ENCODE measurements at places on chromosomes 2 and 18.

DNA sequence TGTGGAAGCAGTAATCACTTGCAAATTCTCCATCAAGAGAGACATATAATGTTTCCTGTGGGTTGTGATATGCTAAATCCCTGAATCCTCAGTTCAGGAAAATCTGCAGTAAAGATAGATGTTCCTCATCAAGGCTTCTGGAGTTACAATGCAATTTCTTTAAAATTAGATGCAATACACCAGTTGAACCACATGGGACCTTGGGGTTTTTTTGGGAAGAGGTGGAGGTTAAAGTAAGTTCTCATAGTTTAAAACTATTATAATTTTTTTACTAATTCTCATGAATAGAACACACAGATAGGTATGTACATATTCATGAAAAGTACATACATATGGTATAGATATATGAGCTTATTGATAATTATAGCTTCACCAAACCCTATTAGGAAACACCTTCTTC lies 496.2 kb downstream of the SATB2 start:
- no peak for DNase-seq

- DNase-seq: no peak
Observed at GRCh38 chr18:7521226-7521856, 45.8 kb upstream of the PTPRM start.

DNA sequence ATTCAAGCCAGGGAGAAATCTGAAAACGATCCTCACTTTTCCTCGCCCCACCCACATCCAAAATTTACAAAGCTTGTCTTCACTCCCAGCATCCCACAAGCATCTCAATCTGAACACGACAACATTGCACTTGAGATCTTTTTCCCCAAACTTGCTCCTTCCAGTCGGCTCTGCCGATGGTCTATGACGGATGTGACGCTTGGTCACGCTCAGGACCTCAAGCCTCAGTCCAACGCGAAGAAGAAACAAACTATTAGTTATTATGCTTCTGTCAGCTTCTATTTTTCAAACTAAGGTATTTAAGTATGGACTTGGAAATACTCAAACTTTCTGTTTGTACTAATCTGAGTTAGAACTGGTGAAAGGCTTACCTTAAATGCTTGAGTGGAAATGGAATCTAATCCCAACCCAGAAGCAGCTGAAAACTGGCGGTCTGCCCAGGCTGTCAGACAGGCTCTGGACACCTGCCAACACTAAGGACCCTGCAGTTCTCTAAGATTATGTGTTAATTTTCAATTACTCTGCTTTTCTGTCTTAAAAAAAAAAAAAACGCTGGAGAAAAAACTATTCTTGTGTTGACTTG lies 132.1 kb upstream of the DNMT3A start:
- DNase-seq: no peak

DNA sequence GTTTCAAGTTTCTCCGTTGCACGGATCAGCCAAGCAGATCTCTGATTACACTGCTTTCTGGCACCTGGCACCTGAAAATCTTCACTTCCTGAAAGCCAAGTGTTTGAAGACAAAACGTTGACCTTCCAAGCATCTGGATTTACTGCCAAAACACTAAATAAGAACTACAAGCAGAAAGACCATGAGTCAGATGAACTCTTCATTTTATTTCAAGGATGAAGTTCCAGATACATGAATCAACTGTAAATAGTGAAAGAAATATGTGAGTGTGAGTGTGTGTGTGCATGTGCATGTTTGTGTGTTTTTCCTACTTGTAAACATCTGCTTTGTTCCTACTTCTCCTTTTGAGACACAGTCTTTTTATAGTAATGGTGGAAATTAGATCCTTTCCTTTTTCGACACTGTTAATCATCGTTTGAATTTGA lies 60.0 kb upstream of the DTNA start:
- no peak for DNase-seq

DNA sequence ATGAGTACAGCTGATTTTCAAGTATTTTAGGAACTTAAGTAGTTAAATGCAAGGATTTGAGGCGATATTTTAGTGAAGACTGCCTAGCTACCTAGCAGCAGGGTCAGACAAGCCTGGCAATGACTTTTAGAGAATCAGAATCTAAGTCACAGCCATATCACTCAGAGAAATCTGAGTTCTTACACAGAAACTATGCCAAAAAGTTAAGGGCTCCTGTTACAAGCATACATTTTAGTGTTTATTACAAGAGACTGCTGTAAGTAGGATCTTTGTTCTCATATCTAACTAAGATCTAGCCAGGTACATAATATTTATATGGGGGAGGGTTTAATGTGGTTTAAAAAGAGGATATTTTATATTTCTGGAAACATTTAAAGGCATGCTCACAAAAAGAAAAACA lies 37.5 kb downstream of the MAP4K3 start:
- DNase-seq: no peak

DNA sequence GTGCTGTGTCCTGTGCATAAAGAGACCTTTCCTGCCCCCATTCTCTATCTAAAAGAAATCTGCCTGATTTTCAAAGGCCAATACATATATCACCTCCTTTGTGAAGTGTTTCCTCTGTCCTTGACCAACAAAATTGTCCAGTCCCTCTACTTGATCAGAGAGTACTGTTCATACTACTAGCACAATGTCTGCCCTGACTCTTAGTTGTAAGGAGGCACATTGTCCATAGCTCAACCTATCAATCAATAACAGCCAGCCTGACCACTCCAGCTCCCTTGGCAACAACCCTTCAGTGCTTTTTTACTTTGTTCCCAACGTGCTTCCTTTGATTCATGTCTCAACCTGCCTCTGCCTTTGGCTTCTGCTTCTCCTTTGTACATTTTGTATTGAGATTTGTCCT lies 398.9 kb downstream of the TRIB2 start:
- no peak for DNase-seq

DNA sequence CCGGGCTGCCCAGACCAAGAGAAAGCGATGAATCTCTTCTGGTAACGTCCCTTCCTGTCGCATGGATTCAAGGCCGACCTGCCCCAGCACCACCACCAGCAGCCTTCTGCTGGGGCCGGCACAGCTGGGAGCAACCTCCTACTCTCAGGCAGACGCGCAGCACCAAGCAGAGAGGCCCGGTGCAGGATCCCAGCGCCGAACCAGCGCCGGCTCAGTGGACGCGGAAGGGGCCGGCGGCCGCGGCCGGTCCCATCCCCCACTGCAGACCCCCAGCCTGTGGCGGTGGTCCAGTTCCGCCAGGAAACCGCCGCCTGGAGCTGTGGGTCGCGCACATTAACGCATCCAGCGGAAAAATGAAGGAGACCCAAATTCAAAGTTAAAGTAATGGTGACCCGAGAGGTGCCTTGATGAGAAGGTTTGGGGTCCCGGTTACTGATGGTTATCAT lies 525 bp upstream of the MAL start:
- no peak for DNase-seq

GRCh38 chr2:69584127-69584889 lies 59.2 kb downstream of the AAK1 start:
- DNase-seq: no peak

DNA sequence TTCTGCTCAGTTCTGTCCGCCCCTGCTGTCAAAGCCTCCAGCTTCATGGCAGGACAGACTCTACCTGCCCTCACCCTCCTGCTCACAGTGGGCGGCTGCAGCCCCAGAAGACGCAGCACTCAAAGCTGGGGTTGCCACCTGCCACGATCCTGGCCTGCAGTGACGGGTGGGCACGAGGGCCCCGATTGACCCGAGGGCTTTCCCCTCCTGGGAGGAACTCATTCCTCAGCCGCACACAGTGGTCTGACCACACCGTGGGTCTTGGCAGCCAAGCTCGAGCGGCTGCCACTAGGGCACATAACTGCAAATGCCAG lies 47.1 kb downstream of the HS6ST1 start:
- DNase-seq: no peak

DNA sequence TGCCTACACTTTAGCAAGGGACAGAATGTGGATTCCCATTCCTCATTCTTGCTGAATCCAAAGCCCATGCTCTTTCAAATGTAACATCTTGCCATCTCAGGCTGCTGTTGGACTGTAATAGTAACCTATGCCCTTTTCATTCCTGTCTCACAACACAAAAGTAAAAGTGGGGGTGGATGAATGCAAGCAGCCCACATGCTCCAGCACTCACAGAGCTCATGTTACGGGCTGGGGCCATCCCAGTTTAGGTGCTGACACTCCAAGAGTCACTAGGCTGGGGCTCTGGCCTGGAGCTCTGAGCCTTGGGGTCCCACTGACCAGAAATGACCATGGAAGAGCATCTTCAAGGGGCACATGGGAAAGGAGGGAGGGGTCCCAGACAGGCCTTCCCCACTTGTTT lies 47.6 kb downstream of the CCBE1 start:
- no peak for DNase-seq

DNA sequence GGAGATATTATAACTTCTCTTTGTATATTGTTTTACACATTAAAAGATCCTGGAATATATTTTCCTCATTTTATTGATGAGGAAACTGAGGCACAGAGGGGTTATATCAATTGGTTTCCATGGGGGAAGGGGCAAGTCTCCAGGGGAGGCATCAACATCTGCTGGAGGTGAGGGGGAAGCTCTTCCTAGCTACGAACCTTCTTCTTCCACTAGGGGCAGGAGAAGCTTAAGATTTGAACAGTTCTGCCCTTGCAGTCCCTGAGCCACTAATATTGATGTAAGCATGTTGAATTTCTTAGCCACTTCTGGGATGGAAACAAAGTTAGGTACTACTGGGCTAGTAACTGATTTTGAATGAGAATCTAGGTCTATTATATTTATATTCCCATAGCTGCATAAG lies 140.1 kb upstream of the AQP4 start:
- DNase-seq: no peak

DNA sequence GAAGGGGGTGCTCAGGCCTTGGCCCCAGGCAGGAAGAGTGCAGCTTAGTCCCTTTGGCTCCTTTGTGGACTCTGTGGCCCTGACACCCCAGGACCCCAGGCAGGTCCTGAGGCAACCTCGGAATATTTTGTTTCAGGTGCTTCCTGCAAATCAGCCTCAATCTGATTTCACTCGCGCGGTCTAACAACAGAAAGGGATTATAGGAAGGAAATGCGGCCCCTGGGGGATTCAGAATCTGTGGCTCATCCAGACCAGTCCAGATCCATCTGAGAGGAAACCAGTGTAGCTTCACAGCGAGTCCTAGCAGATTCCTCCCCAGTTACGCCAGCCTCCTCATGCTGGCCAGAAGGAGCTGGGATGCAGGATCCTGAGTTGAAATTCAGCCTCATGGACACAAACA lies 59.5 kb upstream of the YWHAQ start:
- no peak for DNase-seq

GRCh38 chr2:207885010-207885409 lies 115.3 kb upstream of the FZD5 start:
- no peak for DNase-seq

- no peak for DNase-seq
Observed at GRCh38 chr18:36672437-36673344, 156.1 kb downstream of the TPGS2 start.

DNA sequence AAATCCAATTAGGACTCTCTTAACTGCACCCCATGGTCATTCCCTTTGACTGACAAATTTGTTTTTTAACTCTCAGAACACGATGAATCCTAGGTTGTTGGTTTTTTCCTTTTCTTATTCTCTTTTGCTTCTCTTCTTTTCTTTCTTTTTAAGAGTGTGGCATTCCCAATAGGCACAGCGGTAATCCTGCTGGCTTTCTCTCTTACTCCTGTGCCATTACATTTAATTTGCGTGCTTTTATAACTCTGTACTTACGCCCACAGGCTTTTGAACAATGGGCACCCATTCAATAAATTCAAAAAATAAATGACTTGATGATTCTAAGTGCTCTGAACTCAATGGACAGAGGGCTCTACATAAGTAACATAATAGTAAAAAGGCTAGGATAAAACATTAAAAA lies 189.0 kb upstream of the SMAD7 start:
- no peak for DNase-seq

DNA sequence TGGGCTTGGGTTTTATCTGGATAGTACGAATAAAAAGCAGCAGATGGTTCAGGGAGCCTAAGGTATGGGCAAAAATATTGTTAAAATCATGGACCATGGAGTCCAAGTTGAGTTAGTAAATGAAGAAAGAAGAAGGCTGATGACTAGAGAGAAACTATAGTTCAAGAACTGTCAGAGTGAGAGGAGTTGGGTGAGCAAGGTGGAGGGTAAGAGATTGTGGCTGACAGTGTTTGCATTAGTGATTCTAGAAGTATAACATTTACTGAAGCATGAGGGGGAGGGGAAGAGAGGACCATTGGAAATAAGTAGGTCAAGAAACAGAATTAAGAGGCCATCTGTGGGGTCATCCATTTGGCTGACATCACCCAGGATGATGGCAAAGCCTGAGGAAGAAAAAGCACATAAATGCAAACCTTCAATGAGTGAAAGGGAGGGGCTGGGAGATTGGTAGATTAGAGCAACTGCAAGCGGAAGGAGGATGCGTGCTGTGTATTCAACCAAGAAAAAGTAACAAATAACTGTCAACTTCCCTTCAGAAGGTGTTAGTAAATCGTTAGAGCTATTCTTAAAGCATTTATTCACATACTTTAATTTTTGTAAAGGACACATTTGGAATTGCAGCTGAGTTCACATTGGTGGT lies 392.8 kb downstream of the TSN start:
- no peak for DNase-seq

DNA sequence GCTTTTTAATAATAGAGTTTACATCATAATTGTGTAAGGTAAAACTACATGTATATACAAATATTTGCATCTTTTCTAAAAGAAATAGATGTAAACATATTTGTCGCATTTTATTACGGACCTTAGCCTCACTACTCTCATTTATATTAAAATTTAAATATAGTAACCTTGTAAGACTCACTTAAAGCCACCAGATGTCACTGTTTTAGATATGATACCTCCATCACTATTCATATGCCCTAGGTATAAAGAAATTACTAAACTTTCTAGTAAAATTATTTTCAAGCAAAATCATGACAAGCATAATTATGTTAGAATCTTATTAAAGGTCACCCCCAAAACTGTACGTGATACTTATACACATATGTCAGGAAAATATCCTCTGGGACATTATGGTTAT lies 674.3 kb upstream of the REG3G start:
- DNase-seq: no peak

- no peak for DNase-seq
Observed at GRCh38 chr2:60899892-60900249, 18.5 kb downstream of the REL start.

DNA sequence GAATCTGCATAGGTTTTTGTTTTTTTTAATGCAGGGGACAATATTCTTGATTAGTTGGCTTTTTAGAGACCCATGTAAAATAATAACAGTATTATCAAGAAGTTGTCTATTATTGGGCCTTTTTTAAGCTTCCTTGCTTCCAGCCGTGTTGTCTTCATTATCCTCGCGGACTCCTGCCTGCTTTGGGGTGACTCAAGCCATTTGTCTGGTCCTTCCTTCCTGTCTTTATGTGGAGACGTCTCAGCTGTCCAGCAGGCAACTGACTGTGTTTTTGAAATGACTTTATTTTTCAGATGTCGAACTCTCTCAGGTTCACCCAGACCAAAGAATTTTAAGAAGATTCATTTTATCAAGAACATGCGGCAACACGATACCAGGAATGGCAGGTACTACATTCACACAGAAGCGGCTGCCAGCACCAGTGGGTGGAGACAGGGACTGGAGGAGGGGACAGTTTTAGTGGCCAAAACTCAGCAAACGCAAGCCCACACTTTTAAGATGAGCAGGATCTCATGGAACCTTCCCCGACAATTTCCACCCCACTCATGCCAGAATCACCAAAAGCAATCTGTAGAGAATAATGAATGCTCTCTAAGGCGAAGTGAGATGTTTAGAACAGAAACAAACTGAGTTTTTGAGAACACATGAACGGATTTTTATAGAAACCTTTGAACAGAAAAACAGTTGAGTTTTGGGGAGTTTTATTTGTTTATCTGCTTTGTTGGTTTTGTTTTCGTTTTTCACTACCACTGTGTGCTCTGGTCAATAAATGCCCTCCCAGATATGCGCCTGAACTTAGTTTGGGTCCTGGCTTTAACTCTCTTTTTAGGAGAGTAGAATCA lies 59.1 kb downstream of the CABLES1 start:
- no peak for DNase-seq
